ENCODE measurements at places on chromosomes 1 and 21. TPM values are rescaled to one million over a fixed set of nuclear protein-coding genes. Genes with fewer than 3 reads are reported as not detected.

The LCE1F gene
- not detected for total RNA-seq

GRCh38 chr1:160068225-160068624 is 1.7 kb downstream of the KCNJ10 start:
- peaks cover 4% of the 10 kb centered on the region for H3K27me3 ChIP-seq
- H3K4me3 ChIP-seq: no peak overlapping the region
- no peak overlapping the region for H3K27ac ChIP-seq
- DNase-seq: no peak
- no peaks in the 10 kb centered on the region for H3K4me1 ChIP-seq

- H3K27ac ChIP-seq: no peak overlapping the region
- peak overlapping the region; percentile 68 for H3K4me3 ChIP-seq
- H3K36me3 ChIP-seq: no peaks in the 10 kb centered on the region
- no peak for DNase-seq
These were observed 1.5 kb downstream of the QSOX1 start for GRCh38 chr1:180156201-180156600.

- peaks cover 2% of the 10 kb centered on the region for H3K4me1 ChIP-seq
- peaks cover 3% of the 10 kb centered on the region for H3K27me3 ChIP-seq
- H3K36me3 ChIP-seq: no peaks in the 10 kb centered on the region
These were observed 300.2 kb upstream of the DUSP10 start for GRCh38 chr1:222042120-222042519.

DNA sequence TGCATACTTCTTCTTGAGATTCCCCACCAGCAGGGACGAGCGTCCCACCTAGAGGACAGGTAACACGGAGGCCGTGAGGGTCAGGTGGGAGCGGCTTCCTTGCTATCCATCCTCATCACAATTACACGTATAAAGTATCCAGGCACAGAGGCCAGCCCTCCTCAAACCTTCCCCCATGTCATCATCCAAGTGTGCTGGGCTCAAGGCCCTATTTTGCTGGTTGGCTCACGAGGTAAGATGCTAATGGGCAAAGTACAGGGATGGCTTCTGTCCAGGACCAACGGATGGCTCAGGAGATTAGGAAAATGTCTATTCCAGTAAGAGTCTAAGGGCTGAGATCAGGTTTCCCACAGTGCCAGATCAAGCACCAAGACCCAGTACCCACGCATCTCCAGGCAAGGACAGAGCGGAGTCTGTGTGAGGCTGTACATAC is 11.5 kb upstream of the A3GALT2 start:
- H3K4me3 ChIP-seq: no peak overlapping the region
- peaks cover 4% of the 10 kb centered on the region for H3K36me3 ChIP-seq
- no peak for DNase-seq
- peak overlapping the region; percentile 28 for H3K27ac ChIP-seq
- peaks cover 11% of the 10 kb centered on the region for H3K27me3 ChIP-seq

GRCh38 chr21:22277341-22277740 is 1279.1 kb downstream of the NCAM2 start:
- DNase-seq: no peak
- H3K36me3 ChIP-seq: no peaks in the 10 kb centered on the region
- H3K4me1 ChIP-seq: peaks cover 4% of the 10 kb centered on the region
- H3K27me3 ChIP-seq: no peaks in the 10 kb centered on the region
- no peak overlapping the region for H3K4me3 ChIP-seq
- no peak overlapping the region for H3K27ac ChIP-seq

DNA sequence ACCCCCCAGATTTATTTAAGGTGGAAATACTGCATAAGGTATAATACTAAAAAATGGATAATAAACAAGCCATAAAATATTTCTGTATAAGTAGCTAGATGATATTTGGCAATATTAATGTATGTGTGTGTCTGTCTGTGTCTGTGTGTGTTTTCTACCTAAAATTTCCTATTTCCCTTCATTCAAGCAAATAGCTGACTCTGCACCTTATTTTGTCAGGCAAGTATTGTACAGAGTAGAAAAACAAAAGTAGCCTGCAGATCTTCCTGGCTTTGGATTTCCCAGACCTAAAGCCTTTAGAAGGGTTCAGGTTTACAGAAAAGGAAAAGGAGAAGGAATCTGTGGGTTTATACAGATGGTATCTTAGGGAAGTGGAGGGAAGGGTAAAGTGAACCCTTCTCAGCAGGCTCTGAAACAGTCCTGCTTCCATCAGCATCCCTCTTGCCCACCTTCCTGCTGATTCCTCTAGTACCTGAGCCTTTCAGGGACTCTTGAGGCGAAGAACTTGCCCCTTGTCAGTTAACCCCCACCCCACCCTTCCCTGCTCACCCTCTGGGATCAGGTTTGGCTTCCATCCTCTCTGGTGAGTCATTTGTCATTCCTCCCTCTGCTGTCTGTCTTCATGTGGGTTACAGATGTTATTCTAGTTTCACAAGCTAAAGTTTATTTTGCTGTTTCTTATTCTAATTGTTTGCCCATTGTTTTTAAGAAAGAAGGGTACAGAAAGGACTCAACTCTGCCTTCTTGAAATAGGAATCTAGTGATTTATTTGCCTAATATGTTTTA is 21.7 kb upstream of the RGS16 start:
- no peaks in the 10 kb centered on the region for H3K36me3 ChIP-seq
- no peaks in the 10 kb centered on the region for H3K27me3 ChIP-seq
- no peak for DNase-seq

The ALX3 gene
- total RNA-seq: not detected

The ROR1 gene
- 11.3 TPM for total RNA-seq

GRCh38 chr1:161225178-161225533 is 704 bp upstream of the TOMM40L start:
- no peak overlapping the region for H3K4me3 ChIP-seq
- H3K4me1 ChIP-seq: peaks cover 7% of the 10 kb centered on the region
- no peak for DNase-seq
- H3K36me3 ChIP-seq: no peaks in the 10 kb centered on the region
- H3K27ac ChIP-seq: no peak overlapping the region
- peaks cover 2% of the 10 kb centered on the region for H3K27me3 ChIP-seq

GRCh38 chr1:185574139-185574875 is 159.9 kb upstream of the HMCN1 start:
- H3K4me3 ChIP-seq: no peak overlapping the region
- H3K27ac ChIP-seq: no peak overlapping the region
- H3K36me3 ChIP-seq: peaks cover under 1% of the 10 kb centered on the region

The EDN2 gene
- not detected for total RNA-seq

- no peak overlapping the region for H3K27ac ChIP-seq
- no peaks in the 10 kb centered on the region for H3K36me3 ChIP-seq
- H3K4me1 ChIP-seq: no peaks in the 10 kb centered on the region
- H3K4me3 ChIP-seq: no peak overlapping the region
- no peaks in the 10 kb centered on the region for H3K27me3 ChIP-seq
- DNase-seq: no peak
These were observed 201.2 kb upstream of the L1TD1 start for GRCh38 chr1:61993331-61993961.

All from glutamatergic neuron (in vitro differentiated cells).